ENCODE measurements at places on chromosomes 11 and 22.

DNA sequence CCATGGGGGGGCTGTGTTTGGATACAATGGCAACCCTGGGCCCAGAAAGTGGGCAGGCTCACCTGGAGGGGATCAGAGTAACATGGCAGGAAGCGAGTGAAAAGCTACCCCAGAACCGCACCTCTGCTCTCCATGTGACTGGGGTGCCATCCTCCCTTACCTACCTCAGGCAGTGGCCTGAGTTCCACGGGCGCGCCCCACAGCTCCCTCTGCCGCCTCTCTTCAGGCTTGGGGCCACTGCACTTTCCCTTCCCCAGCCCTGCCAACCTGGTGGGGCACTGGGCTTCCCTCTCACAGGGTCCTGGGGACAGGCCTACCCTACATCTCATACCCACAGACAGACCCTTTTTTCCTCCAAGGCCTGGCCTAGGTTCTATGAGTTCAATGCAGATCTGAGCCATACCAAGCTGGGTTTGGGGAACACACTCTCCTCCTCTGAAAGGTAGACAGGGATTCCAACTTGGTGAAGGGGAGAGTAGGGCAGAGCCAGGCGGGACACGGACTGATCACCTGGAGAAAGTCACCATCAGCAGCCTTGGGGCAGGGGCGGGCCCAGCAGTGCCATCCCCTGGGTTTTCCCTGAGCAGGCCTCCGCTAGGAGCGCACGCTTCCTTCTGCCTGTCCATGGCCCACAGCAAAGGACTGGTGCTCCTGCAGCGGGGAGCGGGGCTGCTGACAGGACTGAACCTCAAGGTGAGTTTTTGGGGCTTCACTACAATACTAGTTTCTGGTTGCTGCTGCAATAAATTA is 7.1 kb downstream of the GALR3 start:
- no peak for DNase-seq

- no peak for DNase-seq
Observed at GRCh38 chr22:44199866-44200265, 19.1 kb downstream of the PARVG start.

- DNase-seq, result no peak
Observed at GRCh38 chr11:15476371-15476917, 361.7 kb downstream of the INSC start.

GRCh38 chr11:6632116-6633073 is 13.2 kb upstream of the TPP1 start:
- no peak for DNase-seq

GRCh38 chr11:132122735-132123134 is 752.3 kb downstream of the NTM start:
- no peak for DNase-seq

DNA sequence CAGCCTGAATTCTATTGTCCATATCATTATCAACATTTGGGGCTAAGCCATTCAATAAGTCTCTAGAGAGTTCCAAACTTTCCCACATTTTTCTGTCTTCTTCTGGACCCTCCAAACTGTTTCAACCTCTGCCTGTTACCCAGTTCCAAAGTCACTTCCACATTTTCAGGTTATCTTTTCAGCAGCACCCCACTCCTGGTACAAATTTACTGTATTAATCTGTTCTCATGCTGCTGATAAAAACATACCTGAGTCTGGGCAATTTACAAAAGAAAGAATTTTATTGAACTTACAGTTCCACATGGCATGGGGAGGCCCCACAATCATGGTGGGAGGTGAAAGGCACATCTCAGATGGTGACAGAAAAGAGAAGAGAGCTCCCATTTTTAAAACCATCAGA is 5.8 kb downstream of the OR5AK2 start:
- no peak for DNase-seq

- DNase-seq, result no peak
Observed at GRCh38 chr22:37924386-37925065, 18.4 kb downstream of the MICALL1 start.

- DNase-seq, result no peak
Observed at GRCh38 chr11:17822401-17822781, 87.8 kb downstream of the KCNC1 start.

DNA sequence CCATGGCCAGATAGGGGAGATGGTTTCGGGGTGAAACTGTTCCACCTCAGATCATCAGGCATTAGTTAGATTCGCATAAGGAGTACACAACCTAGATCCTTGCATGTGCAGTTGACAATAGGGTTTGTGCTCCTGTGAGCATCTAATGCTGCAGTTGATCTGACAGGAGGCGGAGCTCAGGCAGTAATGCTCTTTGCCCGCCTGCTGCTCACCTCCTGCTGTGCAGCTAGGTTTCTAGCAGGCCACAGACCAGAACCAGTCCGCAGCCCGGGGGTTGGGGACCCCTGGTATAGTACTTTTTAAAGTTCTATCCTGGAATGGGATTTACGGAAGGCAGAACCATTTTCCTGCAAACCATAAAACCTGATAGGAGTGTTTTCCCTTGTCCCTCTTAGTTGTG is 54.6 kb downstream of the POLD3 start:
- no peak for DNase-seq
